ENCODE measurements at places on chromosomes 7 and 10.

DNA sequence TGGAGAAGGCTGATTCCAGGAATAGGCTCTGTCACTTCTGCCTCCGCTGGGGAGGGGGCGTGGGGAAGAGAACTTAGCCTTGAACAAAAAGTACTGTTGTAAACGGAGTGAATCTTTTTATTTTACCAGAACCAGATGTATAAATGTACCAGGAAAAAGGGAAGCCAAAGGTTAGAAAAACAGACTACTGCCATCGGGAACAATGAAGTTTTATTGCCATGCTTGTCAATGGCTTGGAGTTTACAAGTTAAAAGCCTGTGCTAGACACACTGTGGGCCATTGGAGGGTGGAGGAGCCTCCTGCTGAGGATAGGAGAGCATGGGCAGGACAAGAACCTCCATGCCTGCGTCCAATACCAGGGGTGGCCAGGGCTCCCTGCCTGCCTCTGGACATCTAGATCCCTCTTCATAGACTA, 161.7 kb upstream of the LYZL2 start:
- DNase-seq, result no peak

DNA sequence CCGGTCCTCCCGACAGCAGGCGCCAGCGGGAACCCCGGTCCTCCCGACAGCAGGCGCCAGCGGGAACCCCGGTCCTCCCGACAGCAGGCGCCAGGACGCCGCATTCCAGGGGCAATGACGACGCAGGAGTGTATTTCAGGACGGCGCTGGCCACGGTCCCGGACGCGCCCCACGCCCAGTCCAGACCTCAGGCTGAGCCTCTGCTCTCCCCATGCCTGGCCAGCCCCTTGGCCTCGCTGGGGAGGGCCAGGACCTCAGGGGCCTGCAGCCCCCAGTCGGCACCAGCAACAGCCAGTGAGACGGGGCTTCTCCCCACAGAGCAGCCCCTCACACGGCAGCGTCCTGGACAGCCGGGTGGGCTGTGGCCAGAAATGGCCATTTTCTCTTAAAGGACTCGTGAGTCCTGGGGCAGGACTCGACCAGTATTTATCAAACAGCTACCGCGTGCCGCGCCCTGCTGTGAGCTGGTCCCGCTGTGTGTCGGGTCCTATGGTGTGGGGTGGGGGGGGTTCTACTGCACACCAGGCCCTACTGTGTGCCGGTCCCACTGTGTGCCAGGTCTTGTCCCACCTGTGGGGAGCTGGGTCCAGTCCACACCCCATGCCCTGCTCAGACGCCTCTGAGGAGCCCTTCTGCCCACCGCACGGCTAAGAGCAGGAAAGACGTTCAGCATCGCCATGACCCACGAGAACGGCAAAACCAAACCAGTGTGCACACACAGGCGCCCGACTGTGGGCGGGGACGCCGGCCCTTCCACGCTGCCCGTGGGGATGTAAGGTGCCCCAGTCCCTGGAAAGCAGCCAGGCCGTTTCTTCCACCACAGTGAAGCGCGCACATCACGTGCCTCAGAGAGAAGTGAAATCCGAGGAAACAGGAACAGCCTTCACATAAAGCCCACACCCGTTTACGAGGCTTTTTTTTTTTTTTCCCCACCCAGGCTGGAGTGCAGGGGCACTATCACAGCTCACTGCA, 33.3 kb downstream of the GET4 start:
- DNase-seq, result no peak

GRCh38 chr10:132681858-132682755, 103.8 kb downstream of the NKX6-2 start:
- no peak for DNase-seq

DNA sequence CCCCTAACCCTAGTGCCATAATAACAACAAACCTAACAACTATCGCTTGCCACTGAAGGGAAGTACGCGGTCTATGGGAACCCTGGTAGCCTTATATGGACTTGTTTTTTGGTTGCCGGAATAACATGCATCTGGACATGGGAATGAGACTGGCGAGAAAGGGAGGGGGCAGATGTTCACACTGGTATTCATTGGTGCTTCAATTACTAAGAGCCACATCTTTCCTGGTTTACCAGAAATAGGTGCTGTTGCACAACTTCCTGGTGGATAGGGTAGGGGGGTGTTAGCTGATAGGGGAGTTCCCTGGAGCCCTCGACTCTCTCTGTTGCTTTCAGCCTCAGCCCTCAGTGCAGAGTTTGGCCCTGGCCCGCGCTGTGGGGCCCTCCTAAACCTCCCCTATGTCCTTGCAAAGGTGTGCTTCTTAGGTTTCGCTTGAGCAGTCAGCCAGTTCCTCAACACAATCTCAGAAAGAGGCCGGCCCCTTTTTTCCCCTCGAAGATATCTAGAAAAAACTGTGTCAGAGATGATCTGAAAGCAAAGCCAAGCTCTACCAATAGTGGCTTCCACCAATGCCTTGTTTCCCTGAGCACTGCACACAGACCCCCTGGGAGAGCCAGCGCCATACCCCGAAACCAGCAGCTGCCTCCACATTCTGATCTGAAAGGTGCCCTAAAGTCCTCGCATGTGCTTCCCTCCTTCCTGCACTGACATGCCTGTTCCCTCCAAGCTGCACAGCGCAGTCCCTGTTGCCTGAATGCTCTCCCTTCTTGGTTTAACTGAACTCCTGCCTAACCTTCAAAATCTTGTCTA, 13.5 kb downstream of the TBXAS1 start:
- DNase-seq, result no peak

- no peak for DNase-seq
These were observed 22.8 kb downstream of the SGMS1 start for GRCh38 chr10:50600831-50601477.

GRCh38 chr10:72487521-72487920, 132.8 kb upstream of the DNAJB12 start:
- DNase-seq, result no peak

GRCh38 chr7:68800316-68800715, 798.0 kb upstream of the AUTS2 start:
- no peak for DNase-seq

All from urinary bladder (tissue), 4 donors.